Naive thymus-derived CD8-positive, alpha-beta T cell (primary cell): ENCODE measurements at places on chromosomes 1 and 21. TPM values are rescaled to one million over a fixed set of nuclear protein-coding genes. Genes with fewer than 3 reads are reported as not detected.
A peak's percentile ranks its signal among the peaks of the same experiment; 100 is the strongest.

The DNASE2B gene
- total RNA-seq: not detected

The OR2T2 gene
- total RNA-seq: not detected

GRCh38 chr1:51877434-51878307 is 856 bp downstream of the NRDC start:
- no peak overlapping the region for H3K4me3 ChIP-seq
- no peak for DNase-seq
- H3K27ac ChIP-seq: no peak overlapping the region
- peaks cover 2% of the 10 kb centered on the region for H3K27me3 ChIP-seq
- peaks cover 31% of the 10 kb centered on the region for H3K4me1 ChIP-seq

DNA sequence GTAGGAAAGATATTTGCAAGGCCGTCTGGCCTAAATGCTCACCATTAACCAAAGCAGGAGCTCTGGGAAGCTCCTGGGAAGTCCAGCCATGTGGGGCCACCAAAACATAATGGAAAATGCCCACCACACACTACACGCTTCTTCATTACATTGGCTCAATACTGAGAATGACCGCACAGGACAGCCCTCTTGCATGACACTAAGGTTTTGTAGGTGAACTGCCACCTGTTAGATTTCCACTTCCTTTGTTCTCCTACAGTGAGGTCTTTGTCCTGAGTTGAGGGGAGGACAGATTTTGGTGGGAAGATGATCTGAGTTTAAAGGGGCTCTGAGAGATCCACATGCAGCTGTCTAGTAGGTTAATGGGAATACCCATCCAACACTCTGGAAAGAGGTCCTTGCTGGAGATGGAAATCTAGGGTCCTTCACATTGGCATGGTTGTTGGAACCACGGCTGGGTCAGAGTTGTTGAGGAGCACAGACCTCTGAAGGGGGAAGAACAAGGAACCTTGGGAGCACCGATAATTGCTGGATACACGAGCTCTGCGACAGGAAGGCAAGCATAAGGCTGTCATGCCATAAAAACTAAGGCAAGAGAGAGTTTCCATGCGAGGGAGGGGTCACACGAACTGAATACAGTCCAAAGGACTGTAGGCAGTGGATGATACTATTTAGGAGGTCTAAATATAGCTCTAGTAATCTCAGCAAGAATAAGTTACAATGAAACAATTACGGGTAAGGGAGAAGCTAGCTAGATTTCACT is 105.5 kb upstream of the IRF2BP2 start:
- H3K27me3 ChIP-seq: no peaks in the 10 kb centered on the region
- no peak overlapping the region for H3K4me3 ChIP-seq
- H3K36me3 ChIP-seq: no peaks in the 10 kb centered on the region
- no peaks in the 10 kb centered on the region for H3K4me1 ChIP-seq

DNA sequence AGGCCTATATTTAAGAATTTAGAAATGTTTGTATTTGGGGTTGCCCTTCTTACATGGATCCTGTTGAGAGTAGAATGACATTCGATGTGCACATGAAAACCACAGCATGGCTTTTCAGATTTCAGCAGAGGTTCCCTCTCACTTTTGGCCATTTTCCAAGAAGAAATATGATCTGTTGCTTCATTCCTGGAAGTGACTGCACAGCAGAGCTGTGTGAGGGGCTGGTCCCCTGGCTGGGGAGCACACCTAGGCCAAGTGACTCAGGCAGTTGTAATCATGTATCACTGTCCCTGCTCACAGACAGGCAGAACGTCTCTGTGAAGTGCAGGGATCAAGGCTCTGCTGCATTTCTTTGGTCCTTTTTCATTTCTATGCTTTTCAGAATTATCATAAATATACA is 32.3 kb downstream of the AGT start:
- H3K27me3 ChIP-seq: no peaks in the 10 kb centered on the region
- peaks cover 8% of the 10 kb centered on the region for H3K36me3 ChIP-seq
- no peak overlapping the region for H3K27ac ChIP-seq

DNA sequence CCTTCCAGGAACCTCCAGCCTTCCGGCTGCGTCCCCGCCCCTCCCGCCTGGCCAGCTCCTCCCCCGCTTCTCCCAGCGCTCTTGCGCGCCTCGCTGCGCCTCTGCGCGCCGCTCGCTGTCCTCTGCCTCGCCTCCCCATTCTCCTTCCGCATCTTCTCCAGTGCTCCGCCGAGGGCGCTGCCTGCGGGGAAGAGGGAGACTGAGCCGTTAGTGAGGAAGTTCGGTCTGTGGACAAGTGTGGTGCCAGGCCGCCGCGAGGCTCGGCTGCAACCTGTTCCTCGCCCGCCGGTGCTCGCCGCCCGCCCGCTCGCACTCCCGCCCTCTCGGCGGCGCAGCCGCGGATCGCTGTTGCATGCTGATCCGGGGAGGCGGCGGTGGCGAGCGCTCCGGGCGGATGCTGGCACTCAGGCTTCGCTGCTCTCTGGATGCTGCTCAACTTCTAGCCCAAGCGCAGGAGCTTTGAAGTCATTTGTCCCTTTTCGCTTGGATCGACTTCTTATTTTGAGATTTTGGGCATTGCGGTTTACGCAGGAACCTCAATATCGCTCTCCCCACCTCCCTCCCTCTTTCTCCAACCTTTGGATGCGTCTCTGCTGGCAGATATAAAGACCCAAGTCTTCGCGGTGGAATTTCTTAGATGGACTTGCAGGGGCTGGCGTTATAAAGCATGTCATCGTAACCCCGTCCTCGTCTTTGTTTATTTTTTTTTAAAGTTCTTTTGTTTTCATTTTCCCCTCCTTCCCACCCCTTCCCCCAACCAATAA is 614 bp upstream of the CACNA1E start:
- H3K4me3 ChIP-seq: no peak overlapping the region
- no peak for DNase-seq
- H3K36me3 ChIP-seq: no peaks in the 10 kb centered on the region
- no peak overlapping the region for H3K27ac ChIP-seq
- peaks cover 59% of the 10 kb centered on the region for H3K27me3 ChIP-seq

DNA sequence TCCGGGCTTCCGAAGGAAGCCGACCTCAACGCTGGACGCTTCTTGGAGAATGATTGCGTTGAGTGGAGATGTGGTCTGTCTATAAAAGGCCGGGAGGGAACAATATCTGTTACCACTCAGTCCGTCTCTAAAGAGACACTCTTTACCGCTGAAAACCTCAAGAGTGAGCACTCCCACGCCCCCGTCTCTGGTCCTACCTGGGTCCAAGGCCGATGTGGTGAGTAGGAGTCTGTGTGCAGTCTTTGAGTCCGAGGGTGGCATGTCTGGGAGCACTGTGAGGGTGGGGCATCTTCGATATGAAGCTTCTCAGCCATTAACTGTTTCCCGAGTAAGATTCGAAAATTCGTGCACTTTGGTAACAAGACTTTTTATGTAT is 576 bp downstream of the ZFP69 start:
- H3K4me3 ChIP-seq: peak overlapping the region; percentile 90
- peaks cover 30% of the 10 kb centered on the region for H3K36me3 ChIP-seq
- H3K4me1 ChIP-seq: peaks cover 24% of the 10 kb centered on the region
- H3K27ac ChIP-seq: peak overlapping the region; percentile 92

- DNase-seq: no peak
- no peak overlapping the region for H3K4me3 ChIP-seq
- H3K27ac ChIP-seq: no peak overlapping the region
- H3K4me1 ChIP-seq: no peaks in the 10 kb centered on the region
- H3K27me3 ChIP-seq: peaks cover 24% of the 10 kb centered on the region
Observed at GRCh38 chr1:159429074-159429861, 2.7 kb upstream of the OR10J4 start.

DNA sequence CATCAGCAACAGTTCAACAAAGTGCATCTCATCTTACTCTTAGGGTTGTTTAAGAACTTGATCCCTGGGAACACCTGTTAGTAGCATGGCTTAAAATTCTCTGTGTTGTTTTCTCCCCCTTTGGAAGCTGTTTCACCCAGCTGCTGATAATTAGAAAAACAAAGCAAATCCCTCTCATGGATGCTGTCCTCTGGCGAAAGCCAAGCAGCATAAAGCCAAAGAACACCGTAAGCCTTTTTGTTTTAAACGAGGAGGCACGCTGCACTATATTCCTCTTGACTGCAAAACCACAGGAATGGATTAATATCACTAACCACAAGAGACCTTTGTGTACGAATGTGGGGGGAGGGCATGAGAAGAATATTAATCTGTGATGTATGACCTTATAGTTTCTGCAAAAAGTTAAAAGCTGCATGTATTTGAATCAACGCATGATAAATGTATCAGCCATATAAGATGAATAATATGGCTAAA is 923.2 kb downstream of the LTN1 start:
- H3K36me3 ChIP-seq: no peaks in the 10 kb centered on the region
- H3K27me3 ChIP-seq: peaks cover 5% of the 10 kb centered on the region
- no peak for DNase-seq
- no peak overlapping the region for H3K4me3 ChIP-seq
- H3K27ac ChIP-seq: no peak overlapping the region
- peaks cover 11% of the 10 kb centered on the region for H3K4me1 ChIP-seq

- H3K27ac ChIP-seq: peak overlapping the region; percentile 8
- H3K36me3 ChIP-seq: no peaks in the 10 kb centered on the region
- no peak for DNase-seq
- no peaks in the 10 kb centered on the region for H3K27me3 ChIP-seq
- H3K4me1 ChIP-seq: peaks cover 18% of the 10 kb centered on the region
Observed at GRCh38 chr1:54543729-54544496, 4.1 kb upstream of the ACOT11 start.
